ENCODE measurements at places on chromosomes 7 and 10.
A peak's percentile ranks its signal among the peaks of the same experiment; 100 is the strongest.

DNA sequence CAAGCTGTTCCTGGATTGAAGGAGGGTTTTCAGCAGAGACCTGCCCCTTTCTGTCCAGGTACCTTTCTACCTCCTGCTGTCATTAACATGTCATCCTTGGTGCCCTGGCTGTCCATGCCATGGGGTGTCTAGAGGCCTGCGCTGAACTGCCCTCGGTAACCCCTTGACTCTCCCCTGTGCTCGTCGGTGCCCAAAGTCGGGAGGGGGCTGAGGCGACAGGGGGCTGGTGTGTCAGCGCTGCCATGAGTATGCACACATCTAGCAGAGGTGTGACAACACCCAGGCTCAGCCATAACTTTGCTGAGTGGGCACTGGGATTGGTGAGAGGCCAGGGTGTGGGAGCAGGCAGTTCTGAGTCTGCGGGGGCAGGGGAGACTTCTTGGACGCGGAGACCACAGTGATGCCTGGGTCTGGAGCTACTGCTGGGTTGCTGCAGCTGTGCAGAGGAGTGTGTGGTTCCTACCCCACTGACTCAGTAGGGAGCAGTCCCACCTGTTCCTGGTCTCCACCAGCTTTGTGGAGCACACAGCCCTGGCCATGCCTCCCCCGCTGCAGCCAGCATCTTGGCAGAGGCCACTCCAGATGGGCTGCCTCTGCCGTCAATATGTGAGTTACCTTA, 376.2 kb upstream of the SEMA3C start:
- no peak for DNase-seq

GRCh38 chr10:35492386-35493195, 112.5 kb upstream of the GJD4 start:
- DNase-seq: no peak

DNA sequence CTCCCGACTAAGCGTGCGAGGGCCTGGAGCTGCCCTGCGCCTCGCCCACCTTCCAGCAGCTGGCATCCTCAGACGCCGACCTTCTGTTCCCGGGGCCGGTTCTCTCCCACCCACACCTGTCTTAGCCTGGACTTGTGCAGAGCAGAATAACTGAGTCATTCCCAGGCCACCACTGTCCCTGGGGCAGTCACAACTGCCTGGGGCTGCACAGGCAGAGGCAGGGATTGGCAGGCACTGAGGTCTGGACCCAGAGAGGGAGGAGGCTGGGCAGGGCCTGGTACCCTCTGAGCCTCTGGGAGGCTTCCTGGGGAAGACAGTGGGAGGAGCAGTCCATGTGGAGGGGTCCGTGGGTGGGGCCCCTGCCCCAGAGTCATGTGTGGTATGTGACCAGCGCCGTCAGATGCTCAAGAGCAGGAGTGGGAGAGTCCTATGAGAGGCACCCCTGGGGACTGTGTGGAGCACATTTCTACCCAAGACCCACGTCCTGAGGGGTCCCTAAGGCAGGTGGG, 74.3 kb downstream of the NKX6-2 start:
- no peak for DNase-seq

GRCh38 chr7:134474828-134475227, 15.9 kb upstream of the AKR1B1 start:
- no peak for DNase-seq

DNA sequence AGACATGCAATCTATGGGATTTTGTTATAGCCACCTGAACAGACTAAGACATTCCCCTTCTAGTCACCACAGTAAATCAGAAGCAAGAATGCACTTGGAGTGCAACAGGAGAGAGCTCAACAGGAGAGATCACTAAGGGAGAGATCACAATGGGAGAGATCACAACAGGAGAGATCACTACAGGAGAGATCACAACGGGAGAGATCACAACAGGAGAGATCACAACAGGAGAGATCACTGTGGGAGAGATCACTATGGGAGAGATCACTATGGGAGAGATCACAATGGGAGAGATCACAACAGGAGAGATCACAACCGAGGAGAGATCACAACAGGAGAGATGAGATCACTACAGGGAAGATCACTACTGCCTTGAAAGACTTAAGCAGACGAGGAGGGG, 238.5 kb upstream of the PITRM1 start:
- no peak for DNase-seq

- DNase-seq: peak; percentile 46
Observed at GRCh38 chr7:145036604-145037405, 201.0 kb upstream of the TPK1 start.

GRCh38 chr10:114970515-114970914, 32.5 kb downstream of the TRUB1 start:
- DNase-seq: no peak

DNA sequence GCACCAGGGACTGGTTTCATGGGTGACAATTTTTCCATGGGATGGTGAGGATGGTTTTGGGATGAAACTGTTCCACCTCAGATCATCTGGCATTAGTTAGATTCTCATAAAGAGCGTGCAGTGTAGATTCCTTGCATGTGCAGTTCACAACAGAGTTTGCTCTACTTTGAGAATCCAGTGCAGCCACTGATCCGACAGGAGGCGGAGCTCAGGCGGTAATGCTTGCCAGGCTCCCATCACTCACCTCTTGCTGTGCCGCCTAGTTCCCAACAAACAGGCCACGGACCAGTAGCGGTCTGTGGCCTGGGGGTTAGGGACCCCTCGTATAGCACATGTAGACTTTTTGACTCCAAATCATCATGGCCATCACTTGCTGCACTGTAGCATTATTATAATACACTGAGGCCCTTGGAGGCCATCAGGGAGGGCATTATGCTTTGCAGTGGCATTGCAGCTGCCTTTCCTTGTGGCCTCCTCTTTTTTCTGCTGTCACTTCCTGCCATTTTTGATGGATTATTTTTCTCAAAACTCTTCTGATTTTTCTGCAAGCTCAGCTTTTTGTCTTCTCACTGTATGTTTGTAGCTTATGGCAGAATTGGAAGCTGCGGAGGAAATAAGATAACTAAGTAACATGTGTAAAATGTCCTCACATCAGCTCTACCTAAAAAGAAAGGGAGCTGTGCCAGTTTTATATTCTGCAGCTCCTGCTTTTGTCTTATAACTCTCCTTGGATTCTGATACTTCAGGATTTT, 18.5 kb downstream of the CSGALNACT2 start:
- peak; percentile 15 for DNase-seq

GRCh38 chr10:121490871-121491519, 107.2 kb downstream of the FGFR2 start:
- DNase-seq: no peak

GRCh38 chr10:34295142-34295548, 520.0 kb downstream of the PARD3 start:
- peak; percentile 94 for DNase-seq

GRCh38 chr10:75773813-75774782, 342.7 kb downstream of the LRMDA start:
- DNase-seq: no peak

GRCh38 chr7:79523436-79523835, 70.0 kb upstream of the MAGI2 start:
- DNase-seq: peak; percentile 79

DNA sequence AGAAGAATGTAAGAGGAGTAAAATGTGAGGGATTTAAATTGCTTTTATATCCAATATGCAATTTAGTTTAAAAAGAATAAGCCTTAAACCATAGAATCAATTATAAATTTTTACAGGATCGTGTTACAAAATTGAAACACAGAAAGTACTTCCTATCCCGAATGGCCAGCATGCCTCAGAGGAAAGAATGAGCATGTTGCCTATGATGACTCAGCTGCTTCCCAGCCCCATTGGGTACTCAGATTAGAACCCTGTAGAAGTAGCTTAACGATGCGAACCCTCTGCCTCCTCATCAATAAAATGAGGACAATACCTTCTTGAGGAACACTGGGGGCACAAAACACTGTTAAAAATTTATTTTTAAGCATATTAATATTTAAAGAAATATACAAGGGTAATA, 113.4 kb upstream of the CDK1 start:
- DNase-seq: peak; percentile 42

DNA sequence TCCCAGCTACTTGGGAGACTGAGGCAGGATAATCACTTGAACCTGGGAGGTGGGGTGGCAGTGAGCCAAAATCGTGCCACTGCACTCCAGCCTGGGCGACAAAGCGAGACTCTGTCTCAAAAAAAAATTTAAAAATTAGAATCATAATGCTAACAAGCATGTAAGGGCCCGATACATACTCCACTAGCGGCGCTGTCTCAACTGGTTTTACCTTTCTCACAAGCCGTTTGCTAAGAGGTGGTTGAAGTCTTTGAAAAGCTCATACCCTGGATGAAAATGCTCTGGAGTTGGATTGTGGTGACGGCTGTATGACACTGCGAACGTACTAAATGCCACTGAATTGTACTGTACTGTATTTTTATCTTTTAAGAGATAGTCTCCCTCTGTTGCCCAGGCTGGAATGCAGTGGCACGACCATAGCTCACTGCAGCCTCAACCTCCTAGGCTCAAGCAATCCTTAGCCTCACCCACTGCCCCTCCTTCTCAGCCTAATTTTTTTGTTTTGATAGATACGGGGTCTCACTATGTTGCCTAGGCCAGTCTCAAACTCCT, 29.9 kb downstream of the SPOCK2 start:
- no peak for DNase-seq

DNA sequence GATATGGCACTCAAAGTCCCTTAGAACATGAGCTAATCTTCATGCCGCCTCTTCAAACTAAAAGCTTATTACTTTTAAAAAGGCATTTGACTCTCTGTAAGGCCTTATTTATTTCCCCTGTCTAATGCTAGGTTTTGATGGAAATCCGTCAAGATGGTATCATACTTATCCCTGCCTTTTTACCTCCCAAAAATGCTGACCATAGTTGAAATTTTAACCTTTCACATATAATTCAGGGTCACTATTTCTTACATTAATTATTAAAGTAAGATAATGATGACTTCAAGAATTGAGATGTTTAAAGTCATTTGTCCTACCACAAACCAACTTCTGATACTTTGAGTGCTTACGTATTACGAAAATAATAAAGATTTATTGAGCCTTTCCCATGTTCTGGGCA, 12.3 kb upstream of the OSBPL3 start:
- DNase-seq: no peak

DNA sequence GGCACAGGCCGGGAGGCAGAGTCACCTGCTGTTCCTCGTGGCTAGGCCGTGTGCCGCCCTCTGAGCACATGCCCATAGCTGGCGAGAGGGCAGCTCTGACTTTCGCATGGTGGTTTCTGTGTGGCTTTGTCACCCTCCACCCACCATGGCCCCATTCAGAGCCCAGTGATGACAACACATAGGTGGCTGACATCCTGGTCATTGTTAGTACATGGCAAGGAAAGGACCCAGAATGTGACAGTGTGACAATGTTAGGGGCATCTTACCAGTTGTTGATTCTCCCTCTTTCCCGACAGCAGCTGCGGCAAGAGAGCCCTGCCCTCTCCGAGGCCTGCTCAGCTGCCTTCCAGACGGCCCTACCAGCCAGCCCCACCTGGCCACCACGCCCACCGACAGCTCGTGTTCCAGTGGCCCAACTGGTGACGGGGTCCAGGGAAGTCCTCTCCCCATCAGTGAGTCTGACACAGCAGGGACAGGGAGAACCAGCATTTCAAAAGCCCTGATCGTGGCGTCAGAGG, 52.2 kb downstream of the ZNF467 start:
- no peak for DNase-seq

DNA sequence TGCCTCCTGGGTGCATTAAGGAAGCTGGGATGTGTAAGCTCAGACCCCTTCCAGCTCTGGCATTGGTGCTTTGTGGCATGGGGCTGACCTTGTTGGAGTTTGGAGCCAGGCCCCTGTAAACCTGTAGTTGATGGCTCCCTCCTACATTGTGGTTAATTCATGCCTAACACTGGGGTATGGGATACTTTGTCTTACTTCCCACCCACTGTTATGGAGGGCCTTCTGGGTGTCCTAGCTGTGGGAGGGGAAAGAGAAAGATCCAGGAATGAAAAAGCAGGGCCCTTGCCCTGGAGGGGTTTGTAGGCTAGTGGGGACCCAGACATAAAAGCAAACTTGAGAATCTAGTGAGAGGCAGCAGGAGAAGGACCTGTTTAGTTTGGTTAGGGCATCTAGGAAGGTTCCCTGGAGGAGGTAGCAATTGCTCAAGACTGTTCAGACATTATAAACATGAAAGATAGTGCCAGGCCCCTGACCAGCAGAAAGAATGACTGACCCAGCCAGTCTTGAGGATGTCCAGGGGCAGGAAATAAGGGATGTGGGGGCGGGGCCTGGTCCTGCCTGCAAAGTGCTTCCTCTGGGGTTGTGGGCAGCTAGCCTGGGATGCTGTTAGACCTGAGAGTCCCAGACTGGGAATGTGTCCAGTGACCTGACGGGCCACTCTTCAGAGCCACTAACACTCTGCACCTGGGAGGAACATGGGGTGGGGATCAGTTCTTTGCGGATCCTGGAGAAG, 6.6 kb downstream of the ADAMTS14 start:
- no peak for DNase-seq

- DNase-seq: peak; percentile 36
Observed at GRCh38 chr10:33204031-33204430, 130.4 kb downstream of the NRP1 start.

DNA sequence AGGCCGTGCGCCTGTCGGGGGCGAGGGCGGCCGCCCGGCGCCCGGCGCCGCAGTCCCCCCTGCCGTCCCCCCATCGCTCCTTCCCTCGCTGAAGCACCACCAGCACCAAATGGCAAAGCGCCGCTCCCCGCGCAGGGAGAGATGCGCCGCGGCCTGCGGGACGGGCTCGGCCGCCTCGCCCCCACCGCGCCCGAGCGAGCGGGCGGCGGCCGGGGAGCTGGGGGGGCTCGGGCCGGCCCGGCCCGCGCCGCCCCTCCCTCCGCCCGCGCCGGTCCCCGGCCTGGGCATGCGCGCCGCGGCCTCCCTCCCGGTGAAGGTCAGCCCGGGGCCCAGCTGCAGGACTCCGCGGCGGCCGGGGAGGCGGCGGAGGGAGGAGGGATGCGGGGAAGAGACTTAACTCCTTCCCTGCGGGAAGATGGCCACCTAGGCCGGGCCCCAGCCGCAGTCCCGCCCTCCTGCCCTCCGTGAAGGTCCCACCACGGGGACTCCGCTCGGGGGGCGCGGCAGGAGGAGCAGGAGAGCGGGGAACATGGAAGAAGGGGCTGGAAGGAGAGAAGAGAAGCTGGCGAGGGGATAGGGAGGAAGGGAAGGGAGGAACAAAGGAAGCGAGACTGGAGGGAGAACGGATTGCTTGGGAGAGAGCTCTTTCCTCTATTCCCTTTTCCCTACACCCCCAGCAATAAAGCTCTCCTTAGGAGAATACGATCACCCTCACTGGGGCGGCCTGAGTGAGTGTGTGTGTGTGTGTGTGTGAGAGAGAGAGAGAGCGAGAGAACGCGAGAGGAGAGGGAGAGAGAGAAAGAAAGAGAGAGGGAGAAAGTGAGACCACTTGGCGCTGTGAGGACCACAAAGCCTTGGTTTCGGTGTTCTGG, 3.4 kb upstream of the SMARCD3 start:
- peak; percentile 79 for DNase-seq

DNA sequence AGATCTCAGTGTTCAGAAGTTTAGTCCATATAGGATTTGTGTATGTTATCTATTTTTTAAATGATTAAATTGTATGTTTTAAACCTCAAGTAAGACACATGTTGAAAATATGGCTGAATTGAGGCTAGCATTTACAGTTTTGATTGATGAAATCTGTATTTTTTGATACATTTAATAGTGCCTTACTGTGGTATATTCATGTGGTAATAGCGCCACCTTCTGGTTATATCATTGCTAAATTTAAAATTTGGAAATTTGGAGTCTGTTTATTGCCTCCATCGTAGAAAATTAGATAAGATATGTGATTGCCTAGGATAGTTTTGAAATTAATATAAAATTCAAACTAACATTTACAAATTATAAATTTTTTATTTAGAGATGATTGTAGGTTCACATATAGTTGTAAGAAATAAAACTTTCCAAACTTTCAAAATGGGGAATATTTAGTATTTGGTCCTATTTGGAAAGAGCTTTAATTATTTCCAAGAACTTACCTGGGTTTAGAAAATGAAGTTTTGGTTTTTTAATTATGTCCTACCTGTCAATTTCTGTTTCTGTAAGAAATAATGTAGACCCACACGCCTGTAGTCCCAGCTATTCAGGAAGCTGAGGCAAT, 19.1 kb upstream of the ARMS2 start:
- DNase-seq: peak; percentile 40

Measured in fibroblast of skin of right biceps (primary cell).